ENCODE measurements at places on chromosomes 1 and 21.

- no peak for DNase-seq
Observed at GRCh38 chr1:52706941-52707926, 9.1 kb upstream of the COA7 start.

DNA sequence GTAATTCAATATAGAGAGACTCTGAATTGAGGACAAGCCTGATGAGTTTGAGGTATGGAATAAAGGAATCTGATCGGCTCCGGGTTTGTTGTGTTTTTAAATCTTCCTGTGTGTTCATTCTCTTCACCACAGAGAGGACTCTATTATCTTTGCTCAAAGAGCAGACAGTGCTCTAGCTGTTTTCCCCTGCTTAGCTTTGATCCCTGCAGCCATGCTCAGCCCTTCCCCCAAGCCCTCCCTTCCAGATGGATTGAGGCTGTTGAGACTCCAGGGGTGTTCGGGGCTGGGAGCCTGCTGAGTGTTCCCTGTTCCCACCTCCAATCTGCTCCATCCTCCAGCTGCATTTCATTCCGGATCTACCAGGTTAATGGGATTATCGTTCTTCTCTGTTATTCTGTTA, 74.2 kb upstream of the CXADR start:
- DNase-seq: no peak

- no peak for DNase-seq
Observed at GRCh38 chr21:35015435-35016024, 33.6 kb downstream of the RUNX1 start.

DNA sequence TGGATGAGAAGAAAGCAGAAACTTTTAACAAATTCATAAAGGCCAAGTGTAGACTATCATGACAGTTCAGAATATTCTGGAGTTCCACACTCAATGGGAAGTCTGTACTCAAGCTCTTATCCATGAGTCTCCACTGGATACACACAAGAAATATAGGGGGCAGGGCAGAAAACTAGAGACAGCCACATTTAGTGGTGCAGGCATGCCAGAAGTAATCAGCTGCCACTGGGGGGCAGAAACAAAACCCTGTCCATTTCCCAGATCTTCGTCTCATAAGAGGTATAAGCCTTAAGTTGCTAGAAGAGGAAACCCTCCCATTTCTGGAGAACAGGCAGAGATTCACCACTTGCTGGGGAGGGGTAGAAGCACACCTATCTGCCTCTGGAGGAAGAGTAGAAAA, 166.8 kb upstream of the GALNT2 start:
- no peak for DNase-seq

GRCh38 chr1:89812992-89813391, 7.8 kb upstream of the LRRC8D start:
- no peak for DNase-seq

GRCh38 chr1:11345971-11346715, 73.1 kb downstream of the UBIAD1 start:
- no peak for DNase-seq

DNA sequence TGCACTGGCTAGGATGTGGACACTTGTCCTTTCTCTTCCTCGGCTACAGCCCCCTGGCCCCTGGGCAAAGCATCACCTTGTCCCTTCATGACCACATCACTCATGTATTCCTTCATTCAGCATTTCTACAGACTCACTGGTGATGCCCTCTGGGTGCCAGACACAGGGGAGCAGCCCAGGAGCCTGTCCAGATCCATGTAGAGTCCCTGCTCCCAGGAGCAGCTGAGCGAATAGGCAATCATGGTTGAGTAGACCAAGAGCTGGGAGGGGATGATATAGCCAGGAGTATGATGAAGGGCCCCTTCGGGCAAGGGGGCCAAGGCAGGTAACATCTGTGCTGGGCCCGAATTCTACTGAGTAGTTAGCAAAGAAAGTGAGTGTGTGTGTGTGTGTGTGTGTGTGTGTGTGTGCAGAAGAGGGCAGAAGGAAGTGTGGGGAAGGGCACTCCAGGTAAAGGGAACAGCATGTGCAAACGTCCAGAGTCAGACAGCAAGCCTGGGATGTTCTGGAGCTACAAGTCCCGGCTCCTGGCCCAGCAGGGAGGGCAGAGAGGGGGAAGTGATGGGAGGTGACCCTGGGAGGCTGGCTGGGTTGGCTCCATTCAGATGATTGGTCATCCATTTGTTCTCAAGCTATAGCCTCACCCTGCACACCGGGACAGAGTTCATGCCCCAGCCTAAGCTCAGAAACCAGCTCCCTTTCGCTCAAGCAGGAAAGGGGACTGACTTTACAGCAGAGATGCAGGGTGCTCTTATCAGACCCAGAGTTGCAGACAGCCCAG, 21.0 kb upstream of the PIK3CD start:
- DNase-seq: no peak

DNA sequence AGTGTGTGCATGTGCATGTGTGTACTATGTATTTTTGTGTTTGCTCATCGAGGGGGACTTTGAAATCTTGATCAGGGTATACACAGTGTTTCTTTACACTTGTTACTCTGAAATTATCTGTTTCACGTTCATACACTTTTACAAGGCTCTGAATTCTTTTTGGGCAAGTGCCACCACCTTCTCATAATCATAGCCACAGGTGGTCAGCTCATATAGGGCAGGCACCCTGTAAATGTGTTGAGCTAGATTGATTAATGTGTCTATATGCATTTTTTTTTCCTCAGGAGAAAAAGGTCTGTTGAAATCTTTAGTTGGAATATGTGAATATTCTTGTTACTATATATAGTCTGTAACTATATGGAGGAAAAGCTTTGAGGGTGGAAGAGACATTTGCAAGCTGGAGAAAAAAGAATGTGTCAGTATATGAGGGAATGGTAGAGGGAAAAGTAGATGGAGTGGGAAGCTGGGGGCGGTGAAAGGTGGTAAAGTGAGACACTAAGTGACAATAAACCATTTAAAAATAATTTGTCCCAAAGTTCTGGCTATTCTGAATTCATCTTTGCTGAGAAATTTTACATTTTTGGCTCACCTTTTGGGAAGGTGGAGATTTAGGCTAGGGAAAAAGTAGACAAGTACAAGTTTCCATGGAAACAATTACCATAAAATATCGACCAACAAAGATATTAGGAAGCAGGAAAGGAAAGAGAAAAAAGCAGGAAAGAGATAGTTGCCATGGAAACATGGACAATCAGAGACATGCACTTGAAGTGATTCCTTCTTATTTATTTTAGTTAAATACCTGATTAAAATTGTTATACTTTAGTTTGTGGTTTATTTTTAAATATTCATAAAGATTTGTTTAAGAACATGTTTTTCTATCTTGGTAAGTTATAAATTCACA, 277.5 kb downstream of the PDE4B start:
- DNase-seq: no peak

DNA sequence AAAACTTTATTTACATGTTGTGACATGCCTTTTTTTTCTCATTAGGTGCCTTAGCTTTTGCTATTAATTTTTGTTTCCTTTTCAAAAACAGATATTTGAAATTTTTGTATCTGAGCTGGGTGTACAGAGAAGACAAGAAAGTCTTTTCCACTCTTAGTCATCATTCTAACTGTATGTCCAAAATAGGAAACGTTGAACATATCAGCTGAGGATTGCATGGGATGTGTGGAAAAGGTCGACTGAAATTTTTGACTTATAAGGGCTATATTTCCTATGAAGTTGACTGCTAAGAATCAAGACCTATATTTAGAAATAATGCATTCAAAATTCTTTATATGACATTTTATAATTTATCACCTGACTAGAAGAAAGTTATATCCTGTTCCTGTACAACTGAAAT, 270.0 kb upstream of the ZRANB2 start:
- DNase-seq: no peak

DNA sequence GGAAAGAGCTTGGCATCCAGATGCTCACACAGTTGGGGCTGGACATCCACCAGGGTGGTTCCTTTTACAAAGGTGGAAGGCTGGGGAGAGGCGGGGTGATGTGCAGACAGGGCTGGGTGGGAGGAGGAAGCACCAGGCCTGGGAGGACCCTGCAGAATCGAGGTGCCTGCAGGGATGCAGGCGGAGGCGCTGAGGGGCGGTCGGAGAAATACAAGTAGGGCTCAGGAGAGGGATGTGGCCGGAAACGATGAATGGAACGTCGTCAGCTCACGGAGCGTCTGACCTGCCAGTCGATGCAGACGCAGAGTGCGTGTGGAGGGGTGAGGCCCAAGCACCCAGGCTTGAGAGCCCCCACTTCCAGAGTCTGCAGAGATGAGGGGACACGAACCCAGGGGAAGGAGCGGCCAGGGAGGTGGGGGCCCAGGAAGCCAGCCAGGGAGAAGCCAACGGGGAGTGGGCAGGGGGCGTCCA, 63.4 kb downstream of the TRIM11 start:
- no peak for DNase-seq

DNA sequence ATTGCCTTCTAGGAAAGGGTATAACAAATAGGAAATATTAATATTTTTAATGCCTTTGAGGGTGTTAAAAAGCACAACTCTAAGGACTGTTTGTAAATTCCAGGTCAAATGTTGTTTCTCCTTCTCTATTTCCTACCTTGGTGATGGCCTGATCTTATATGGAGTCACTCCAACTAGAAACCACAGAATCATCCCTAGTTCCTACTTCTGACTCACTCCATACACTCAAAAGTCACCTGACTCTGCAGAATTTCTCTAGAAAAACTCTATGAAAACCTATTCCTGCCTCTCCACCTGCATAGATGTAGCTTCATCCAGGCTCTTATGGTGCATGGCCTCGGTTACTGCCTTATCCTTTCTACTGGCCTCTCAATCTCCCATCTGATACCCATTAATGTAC, 14.5 kb downstream of the RGS4 start:
- DNase-seq: no peak

DNA sequence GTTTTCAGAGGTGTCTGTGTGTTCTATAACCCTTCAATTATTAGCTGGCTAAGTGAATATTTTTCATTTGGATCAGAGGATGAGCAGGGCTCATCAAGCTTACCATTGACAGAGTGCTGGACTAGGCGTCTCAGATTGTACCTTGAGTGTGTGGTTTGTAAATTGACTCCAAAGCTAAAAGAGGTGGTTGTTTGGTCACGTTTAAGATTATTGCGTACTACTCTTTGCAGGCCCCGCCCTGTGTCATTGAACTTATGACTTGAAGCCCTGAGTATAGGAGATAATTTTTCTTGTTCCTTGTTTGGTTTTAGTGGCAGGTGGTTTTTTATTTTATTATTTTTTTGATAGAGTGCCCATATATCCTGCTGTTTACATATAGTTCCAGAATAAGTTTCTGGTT, 17.7 kb downstream of the MRPS6 start:
- no peak for DNase-seq

DNA sequence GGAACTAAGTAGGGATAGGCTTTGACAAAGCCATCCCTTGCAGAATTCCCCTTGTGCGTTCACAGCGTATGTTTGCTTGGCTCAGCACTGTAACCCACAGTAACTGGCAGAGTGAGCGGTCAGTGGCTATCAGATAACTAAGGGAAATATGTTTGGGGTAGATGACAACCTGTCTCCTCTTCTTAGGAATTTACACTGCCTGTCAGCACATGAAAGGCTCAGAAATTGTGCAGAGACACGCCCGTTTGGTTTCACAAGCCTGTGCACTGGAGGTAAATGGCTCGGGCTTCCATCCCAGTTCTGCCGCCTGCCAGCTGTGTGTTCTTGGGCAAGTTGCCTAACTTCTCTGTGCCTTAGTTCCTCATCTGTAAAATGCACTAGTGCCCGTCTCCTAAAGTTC, 101.2 kb downstream of the PRDM2 start:
- DNase-seq: no peak

DNA sequence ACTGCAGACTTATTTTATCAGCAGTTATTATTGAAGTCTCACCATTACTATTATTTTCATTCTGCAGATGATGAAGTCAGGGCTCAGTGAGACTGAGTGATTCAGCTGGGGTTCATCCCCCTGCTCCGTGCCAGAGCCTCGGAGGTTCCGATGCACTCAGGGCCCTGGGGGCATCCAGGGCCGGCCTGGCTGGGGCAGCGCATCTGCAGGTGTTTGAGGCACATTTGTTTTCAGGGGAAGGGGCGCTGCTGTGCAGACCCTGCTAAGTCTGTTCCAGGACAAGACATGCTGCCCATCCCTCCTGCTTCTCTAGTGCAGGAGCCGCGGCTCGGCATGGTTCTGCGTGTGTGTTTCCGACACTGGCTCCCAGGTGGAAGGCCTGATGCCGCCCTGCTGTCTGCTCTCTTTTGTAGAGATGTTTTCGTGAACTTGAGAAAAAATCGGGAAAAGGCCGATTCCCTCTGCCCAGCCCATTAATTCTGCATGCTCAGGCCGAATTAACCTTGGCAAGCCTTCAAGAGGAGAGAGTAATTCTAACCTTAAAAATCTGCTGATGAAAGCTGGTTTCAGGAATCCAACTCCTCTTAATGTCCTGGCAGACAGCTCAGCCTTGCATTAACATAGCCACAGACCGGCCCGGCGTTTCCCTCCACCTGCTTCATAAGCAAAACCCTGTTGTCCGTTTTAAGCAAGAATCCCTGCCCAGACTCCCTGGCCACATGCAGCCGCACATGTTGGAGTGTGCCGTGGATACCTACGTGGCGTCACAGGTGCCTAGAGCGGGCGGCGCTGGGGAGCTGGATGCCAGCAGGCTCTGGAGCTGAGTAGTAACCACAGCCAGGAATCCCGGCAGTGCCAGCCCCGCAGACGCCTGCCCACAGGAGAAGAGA, 316.0 kb upstream of the VAMP3 start:
- no peak for DNase-seq

DNA sequence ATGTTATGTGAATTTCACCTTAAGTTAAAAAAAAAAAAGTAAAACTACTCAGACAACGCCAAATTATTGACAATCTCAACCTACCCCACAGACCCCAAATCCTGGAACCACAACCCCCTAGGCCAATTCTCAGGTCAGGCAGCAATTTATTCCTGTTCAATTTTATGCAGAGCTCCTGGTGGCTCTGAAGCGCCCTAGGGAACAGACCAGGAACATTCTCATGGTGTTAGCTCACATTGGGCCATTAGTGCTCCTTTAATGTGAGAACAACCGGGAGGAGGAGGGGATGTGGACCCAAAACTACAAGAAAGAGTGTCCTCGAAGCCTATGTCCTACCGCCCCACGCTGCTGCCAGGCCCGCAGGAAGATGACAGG, 403 bp upstream of the PSEN2 start:
- no peak for DNase-seq

DNA sequence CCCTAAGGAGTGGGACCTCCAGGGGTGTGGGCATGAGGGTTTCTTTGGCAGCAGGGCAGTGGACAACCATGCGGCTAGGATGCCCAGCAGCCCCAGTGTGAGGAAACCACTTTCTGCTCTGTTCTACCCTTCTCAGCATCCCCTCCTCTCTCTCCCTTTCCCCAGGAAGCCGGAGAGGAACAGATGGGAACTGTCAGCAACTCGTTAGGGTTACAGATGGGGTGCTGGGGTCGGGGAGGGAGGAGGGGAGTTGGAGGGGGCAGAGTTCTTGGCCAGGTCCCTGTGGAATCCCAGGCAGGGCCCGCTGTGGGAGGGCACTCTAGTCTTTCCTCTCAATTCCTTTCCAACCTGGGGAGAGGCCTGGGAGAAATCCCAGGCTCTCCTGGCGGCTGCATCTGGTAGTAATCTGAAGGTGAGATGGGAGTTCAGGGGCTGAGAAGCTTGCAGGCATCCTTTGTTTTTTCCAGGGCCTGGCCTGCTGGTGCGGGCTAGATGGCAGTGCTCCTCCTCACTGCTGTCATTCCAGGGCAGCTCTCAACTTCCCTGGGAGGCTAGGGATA, 93.9 kb upstream of the CSF3R start:
- no peak for DNase-seq
